ENCODE measurements at places on chromosomes 16 and 17.

- no peak for DNase-seq
- H3K36me3 ChIP-seq = no peaks in the 10 kb centered on the region
- H3K27ac ChIP-seq = no peak overlapping the region
- no peaks in the 10 kb centered on the region for H3K4me1 ChIP-seq
- H3K4me3 ChIP-seq = no peak overlapping the region
- no peaks in the 10 kb centered on the region for H3K27me3 ChIP-seq
Measured at GRCh38 chr16:12862327-12862726, 39.1 kb upstream of the SHISA9 start.

DNA sequence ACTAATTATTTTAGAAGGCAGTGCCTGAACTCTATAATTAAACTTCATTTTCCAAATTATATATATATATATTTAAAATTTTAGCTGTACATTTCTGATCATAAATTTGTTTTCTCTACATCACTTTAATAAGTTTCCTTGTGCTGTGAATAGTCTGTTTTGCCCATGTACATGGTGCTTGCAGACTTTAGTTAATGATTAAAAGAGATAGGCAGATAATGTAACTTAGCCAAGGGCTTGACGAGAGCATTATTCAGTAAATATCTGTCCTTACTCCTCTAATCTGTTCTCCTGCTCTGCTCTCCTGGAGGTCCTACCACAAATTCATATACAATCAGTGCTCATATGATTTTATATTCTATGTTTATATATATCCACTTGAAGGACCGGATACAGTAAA is 595.2 kb upstream of the KIF2B start:
- H3K4me3 ChIP-seq = no peak overlapping the region
- H3K36me3 ChIP-seq = no peaks in the 10 kb centered on the region
- no peaks in the 10 kb centered on the region for H3K27me3 ChIP-seq
- H3K27ac ChIP-seq = no peak overlapping the region
- H3K4me1 ChIP-seq = no peaks in the 10 kb centered on the region

DNA sequence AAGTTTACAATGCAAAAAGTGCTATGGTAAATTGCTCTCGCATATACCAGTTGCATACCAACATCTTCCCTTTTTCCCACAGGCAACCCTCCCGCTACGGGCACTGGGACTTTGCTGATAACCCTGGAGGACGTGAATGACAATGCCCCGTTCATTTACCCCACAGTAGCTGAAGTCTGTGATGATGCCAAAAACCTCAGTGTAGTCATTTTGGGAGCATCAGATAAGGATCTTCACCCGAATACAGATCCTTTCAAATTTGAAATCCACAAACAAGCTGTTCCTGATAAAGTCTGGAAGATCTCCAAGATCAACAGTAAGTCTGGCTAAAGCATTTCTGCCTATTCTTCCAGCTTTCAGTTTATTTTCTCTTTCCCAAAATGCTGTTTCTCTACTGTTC is 27.9 kb upstream of the HSBP1 start:
- no peak overlapping the region for H3K27ac ChIP-seq
- no peaks in the 10 kb centered on the region for H3K36me3 ChIP-seq
- H3K4me3 ChIP-seq = no peak overlapping the region
- H3K4me1 ChIP-seq = peaks cover 15% of the 10 kb centered on the region
- no peaks in the 10 kb centered on the region for H3K27me3 ChIP-seq

DNA sequence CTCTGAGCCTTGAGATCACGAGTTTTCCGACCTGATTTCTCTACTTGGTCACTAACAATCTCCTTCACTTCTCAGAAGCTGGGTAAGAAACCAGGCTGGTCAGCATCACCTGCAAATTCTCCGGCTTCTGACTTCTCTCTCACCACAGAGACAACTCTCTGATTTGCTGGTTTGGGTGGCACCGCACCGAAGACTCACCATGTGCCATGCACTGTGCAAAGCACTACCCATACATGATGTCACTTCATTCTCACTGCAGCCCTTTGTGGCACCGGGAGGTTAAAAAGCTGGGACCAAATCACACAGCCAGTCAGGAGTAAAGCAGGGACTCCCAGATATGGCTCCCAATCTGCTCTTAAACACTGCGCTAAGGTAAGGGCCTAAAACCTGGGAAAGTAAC is 647 bp downstream of the VAC14 start:
- H3K4me3 ChIP-seq = peak overlapping the region; percentile 62
- H3K27me3 ChIP-seq = no peaks in the 10 kb centered on the region
- no peak overlapping the region for H3K27ac ChIP-seq
- peaks cover 3% of the 10 kb centered on the region for H3K4me1 ChIP-seq
- H3K36me3 ChIP-seq = no peaks in the 10 kb centered on the region
- DNase-seq = no peak

- H3K4me3 ChIP-seq = no peak overlapping the region
- no peaks in the 10 kb centered on the region for H3K36me3 ChIP-seq
- H3K4me1 ChIP-seq = no peaks in the 10 kb centered on the region
- no peak overlapping the region for H3K27ac ChIP-seq
Measured at GRCh38 chr17:51703361-51704341, 443.3 kb downstream of the UTP18 start.

DNA sequence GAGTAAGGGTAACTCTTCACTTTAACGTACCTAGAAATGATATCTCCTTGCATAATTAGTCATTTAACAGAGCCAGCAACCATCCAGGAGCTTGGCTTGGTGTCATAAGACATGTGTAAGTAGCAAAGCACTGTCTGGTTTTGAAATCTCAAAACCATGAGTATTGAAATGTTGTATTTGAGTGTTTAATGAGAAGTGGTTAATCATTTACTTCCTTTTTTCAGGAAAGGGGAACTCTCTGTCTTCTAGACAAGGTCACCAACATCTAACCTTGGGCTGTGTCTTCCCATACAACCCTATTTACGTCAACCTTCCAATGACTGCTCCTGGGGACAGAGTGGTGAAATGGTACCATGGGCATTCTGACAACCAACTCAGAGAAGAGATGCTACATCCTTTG is 27.1 kb downstream of the PMP22 start:
- H3K4me3 ChIP-seq = no peak overlapping the region
- H3K27ac ChIP-seq = no peak overlapping the region
- H3K4me1 ChIP-seq = no peaks in the 10 kb centered on the region
- H3K27me3 ChIP-seq = no peaks in the 10 kb centered on the region

DNA sequence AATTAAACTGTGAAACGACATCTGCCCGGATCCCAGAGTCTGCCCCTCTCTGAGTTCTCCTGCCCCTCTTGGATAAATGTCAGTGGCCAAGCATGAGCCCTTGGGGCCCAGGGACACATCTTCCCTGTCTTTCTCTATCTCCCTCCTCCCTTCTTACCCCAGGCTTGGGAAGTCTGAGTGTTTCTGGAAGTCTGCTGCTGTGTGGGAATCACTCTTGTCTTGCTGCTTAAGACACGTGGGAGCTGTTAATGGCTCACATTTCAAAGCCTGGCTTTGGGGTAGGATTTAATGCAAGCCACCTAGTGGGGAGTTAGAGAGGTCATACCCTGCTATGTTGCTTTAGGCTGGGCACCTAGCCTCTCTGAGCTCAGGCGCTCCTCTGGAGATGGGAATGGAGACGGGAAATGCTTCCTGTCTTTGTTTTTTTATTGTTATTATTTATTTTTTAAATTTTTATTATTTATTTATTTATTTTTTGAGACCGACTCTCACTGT is 218.5 kb upstream of the CIBAR2 start:
- no peak overlapping the region for H3K4me3 ChIP-seq
- no peaks in the 10 kb centered on the region for H3K36me3 ChIP-seq
- H3K27ac ChIP-seq = no peak overlapping the region
- H3K27me3 ChIP-seq = peaks cover 31% of the 10 kb centered on the region
- peak; percentile 67 for DNase-seq

DNA sequence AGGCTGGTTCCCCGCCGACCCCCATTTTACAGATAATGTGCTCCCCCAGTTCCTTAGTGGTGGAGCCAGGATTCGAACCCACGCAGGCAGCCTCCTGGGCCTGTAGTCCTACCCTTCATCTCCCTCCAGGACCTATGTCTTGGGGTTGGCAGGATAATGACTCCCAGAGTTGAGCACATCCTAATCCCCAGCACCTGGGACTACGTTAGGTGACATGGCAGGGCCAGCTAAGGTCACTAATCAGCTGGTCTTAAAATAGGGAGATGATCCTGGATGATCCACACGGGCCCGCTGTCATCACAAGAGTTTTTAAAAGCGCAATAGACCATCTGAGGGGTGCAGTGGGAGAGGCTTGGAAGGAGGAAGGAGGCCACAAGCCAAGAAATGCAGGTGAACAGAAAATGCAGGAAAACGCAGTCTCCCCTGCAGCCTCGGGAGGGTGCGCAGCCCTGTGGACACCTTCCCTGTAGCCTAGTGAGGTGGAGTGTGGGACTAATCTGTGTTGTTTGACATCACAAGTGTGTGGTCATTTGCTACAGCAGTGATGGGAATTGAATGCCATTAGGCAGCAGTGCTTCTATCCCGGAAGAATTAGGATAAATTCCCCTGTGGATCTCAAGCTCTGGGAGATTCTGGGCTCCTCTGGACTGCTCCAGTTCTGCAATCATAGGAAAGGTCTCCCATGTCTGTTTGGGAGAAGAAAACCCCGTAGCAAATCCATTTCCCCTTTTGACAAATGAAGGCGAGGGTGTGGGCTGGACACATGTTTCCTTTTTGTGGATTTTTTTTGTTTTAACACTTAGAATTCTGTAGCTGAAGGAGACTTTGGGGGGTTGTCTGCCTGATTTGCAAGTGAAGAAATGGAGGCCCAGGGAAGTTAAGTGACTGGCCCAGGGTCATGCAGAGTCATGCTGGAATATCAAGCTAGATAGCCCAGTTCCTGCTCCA is 297.7 kb downstream of the SEC14L1 start:
- H3K4me3 ChIP-seq = no peak overlapping the region
- no peak overlapping the region for H3K27ac ChIP-seq
- H3K36me3 ChIP-seq = peaks cover 4% of the 10 kb centered on the region
- no peaks in the 10 kb centered on the region for H3K27me3 ChIP-seq

DNA sequence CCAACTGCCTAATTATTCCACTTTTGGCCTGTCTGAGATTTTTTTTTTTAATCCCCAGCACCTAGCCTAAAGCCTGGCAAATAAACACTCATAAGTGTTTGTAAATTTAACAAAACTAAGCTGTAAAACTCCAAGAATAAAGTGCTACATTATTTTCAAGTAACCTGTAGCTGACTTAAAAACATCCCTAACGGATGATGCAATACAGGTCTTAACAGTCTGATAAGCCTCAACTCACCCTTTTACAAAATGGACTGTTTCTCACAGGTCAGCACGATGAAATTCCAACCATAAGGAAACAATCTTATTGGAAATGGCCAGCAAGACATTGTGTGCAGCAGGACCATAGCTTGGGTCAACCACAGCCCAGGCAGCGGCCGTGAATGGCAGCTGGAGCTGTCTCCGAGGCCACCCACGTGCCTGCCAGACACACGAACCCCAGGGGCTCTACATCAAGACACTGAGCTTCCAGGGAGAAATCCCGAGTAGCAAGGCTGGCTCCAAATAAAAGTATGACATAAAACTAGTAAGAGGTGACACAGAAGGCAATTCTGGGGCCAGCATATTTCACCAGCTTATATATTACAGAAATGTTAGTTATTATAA is 58.9 kb downstream of the NDEL1 start:
- no peaks in the 10 kb centered on the region for H3K27me3 ChIP-seq
- H3K27ac ChIP-seq = no peak overlapping the region
- no peak overlapping the region for H3K4me3 ChIP-seq
- peaks cover 67% of the 10 kb centered on the region for H3K36me3 ChIP-seq
